Spinal cord (tissue), 10 donors: ENCODE measurements at places on chromosomes 5 and 9. TPM values are rescaled to one million over a fixed set of nuclear protein-coding genes. Genes with fewer than 3 reads are reported as not detected.

The NIM1K gene
- polyA plus RNA-seq = 18.4 TPM

The TSSK1B gene
- not detected for polyA plus RNA-seq

DNA sequence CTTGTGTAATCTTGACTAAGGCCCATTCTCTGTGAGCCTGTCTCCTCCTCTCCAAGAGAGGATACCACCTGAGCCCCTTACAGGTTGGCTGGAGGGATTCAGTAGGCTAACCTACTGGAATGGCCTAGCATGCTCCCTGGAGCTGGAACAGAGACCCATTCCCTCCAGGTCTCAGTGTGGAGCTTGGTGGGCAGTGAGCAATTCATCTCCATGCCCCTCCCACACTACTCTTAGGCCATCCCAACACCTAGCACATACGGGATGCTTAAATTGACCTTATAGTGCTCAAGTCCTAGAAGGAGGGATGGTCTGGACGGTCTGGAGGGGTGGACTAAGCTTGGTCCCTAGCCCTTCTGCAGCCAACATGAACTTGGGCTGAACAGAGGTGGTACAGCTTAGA is 75.6 kb downstream of the CRB2 start:
- H3K36me3 ChIP-seq = peaks cover 23% of the 10 kb centered on the region
- no peak overlapping the region for H3K27ac ChIP-seq
- H3K4me1 ChIP-seq = peaks cover 23% of the 10 kb centered on the region
- DNase-seq = no peak

The FYB1 gene
- 6.0 TPM for polyA plus RNA-seq

DNA sequence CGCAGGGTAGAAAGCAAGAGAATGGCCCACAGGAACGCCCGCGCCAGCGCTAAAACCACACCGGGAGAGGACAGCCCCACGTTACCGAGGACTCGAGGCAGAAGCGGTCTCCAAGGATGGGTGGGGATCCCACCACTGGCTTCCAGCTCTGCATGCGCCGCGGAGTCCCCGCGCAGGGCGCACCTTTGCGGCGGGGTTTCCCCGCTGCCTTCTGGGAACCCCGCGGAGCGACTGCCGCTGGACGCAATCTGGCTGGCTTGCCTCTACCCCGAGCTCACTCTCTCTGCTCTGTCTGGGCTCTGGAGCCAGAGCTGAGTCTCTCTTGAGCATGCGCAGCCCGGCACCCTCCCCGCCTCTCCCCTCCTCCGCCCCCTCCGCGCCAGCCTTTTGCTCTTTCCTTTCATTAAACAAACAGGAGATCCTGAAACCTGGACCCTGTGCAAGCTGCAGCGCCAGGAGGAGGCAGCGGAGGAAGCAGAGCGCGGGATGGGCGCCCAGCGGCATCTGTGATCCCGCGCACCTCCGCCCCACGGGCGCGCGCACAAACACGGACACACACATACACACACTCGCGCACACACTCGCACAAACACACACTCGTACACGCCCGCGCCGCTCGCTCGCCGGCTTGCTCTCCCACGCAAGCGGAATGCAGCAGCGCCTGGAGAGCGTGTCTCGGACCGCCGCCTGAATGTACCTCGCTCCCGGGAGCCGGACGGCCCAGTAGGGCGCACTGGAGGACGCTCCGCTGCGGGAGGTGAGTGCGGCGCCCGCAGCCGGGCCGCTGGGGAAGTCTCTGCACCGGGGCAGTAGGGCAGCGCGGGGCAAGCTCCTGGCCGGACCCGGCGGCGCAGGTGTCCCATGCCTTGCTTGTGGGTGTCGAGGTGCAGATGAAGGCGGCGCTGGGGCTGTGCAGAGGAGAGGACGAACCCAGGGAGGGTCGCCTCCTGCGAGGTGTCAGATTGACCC is at the start of gene PLPPR1:
Gene PLPPR1 (plus strand): TSS at position 382 of the 969 bp plus-strand sequence.
- H3K4me1 ChIP-seq = peaks cover 8% of the 10 kb centered on the region
- peak; percentile 98 for DNase-seq
- peaks cover 6% of the 10 kb centered on the region for H3K27me3 ChIP-seq
- H3K4me3 ChIP-seq = peak within 1 kb of the TSS; percentile 71
- H3K36me3 ChIP-seq = no peaks in the 10 kb centered on the region
- H3K27ac ChIP-seq = peak within 1 kb of the TSS; percentile 70

DNA sequence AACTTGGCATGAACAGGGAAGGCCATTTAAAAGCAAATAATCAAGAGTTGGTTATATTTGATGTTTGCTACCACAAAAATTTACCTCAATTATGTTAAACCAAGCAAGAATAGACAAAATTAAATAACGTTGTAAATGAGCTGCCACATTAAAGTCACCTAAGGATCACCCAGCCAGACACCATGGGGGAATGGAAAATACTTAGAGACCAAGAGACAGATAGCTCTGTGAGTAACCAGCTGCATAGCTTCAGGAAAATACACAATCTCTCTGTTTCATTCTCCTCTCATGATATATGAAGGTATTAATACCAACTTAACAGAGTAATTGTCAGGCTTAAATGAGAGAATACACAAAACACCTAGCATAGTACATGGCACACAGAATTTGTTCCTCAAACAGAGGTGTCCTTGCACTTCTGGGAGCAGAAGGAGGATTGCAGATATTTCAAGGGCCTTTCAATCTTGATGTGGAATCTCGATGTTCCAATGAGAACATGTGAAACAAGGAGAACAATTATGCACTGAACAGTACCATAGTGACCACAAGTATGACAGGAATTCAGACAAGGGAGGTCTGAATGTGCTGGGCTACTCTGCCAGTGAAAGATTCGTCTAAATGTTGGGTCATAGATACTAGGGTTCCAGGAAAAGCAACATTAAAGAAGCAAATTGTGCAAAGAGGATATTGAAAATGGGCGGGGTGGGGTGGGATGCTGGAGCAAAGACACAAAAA is 18.6 kb downstream of the JAKMIP2 start:
- no peaks in the 10 kb centered on the region for H3K4me1 ChIP-seq
- DNase-seq = no peak
- no peaks in the 10 kb centered on the region for H3K27me3 ChIP-seq
- no peaks in the 10 kb centered on the region for H3K36me3 ChIP-seq
- H3K27ac ChIP-seq = no peak overlapping the region

The PCDHA4 gene
- polyA plus RNA-seq = 8.7 TPM

DNA sequence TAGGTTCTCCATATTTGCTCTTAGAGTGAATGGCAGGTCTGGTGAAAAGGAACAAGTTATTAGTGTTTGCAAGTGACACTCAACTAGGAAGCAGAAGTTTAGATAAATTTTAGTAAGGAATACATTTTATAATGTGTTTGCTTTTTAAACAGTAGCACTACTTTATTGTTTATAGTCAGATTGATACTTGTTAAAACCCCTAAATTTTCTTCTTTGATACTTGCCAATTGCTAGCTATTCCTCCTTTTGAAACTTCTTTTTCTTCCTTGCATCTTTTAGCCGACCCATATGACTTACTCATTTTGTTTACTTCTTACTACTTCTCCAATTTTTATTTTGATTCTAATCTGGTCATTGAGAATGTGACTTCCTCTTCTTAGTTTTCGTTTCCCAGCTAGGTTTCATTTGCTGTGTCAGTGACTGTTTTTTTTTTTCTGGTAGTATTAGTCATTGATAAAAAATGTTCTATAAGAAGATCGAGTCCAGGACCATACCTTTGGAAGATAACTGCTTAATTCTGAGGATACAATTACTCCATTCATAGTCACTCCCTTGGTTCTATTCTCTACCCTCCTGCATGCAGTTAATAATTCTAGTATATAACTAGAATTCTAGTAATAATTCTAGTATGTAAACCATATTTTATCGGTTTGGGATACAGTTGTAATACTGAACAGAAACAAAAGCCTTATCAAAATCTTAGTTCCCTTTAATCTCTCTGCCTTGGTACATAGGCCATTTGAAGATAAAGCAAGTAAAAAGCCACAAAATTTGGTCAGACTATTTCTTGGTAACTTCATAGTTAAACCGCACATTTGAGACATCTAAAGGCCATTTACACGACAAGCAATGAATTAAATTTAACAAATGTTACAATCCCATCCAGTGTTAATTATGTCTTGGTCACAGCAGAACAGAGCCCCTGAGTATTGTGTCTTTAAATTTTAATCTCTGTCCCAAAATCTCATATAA is 2.8 kb upstream of the RICTOR start:
- no peaks in the 10 kb centered on the region for H3K36me3 ChIP-seq
- DNase-seq = no peak
- no peak overlapping the region for H3K27ac ChIP-seq
- H3K4me3 ChIP-seq = no peak overlapping the region
- no peaks in the 10 kb centered on the region for H3K27me3 ChIP-seq

GRCh38 chr5:108753331-108753730 is 5.6 kb downstream of the FER start:
- H3K27ac ChIP-seq = no peak overlapping the region
- H3K36me3 ChIP-seq = no peaks in the 10 kb centered on the region
- H3K27me3 ChIP-seq = no peaks in the 10 kb centered on the region
- DNase-seq = no peak
- no peak overlapping the region for H3K4me3 ChIP-seq
- H3K4me1 ChIP-seq = no peaks in the 10 kb centered on the region

The SLC25A2 gene
- not detected for polyA plus RNA-seq

The ADAMTS2 gene
- 13.6 TPM for polyA plus RNA-seq

The TLX3 gene
- 11.1 TPM for polyA plus RNA-seq

The BAAT gene
- 0.33 TPM for polyA plus RNA-seq

DNA sequence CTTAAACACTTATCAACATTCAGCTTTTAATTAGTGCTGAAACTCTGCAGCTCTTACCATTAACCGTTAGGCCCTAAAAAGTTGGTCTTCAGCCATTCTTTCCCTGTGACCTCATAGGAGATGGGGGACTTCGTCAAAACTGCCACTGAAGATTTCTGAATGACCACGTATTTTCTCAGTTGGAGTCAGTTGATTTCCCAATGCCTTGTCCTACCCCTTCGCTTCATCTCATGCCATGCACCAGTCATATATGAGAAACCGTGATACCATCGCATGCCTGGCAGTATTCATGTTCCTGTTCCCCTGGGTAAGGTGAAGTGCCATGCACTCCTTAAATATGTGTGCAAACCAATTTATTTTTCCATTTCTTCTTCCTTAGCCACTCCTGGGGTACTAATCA is 10.8 kb upstream of the ZFR start:
- H3K27me3 ChIP-seq = no peaks in the 10 kb centered on the region
- H3K4me3 ChIP-seq = no peak overlapping the region
- H3K4me1 ChIP-seq = no peaks in the 10 kb centered on the region
- H3K36me3 ChIP-seq = no peaks in the 10 kb centered on the region
